ENCODE measurements at places on chromosomes 6 and 20. TPM values are rescaled to one million over a fixed set of nuclear protein-coding genes. Genes with fewer than 3 reads are reported as not detected.

DNA sequence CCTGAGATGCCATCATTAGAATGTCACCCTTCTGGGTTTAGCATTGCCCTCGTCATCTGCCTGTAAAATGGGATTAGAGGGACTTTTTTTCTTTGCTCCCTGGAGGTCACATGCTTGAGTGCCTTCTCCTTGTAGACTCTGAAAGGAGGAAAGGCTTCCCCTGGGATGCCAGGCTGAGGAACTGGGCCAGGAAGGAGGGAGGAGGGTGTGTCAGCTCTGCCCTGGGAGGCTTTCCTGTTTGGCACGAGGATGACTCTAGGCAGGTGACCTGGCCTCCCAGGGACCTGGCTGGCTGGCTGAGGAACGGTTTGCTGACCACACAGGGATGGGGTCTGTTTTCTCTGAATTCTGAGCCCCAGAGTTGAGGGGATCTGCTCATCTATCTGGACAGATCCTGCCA, 137.9 kb upstream of the RNF24 start:
- no peak for DNase-seq

GRCh38 chr6:100892693-100893092, 11.6 kb upstream of the ASCC3 start:
- DNase-seq: no peak

DNA sequence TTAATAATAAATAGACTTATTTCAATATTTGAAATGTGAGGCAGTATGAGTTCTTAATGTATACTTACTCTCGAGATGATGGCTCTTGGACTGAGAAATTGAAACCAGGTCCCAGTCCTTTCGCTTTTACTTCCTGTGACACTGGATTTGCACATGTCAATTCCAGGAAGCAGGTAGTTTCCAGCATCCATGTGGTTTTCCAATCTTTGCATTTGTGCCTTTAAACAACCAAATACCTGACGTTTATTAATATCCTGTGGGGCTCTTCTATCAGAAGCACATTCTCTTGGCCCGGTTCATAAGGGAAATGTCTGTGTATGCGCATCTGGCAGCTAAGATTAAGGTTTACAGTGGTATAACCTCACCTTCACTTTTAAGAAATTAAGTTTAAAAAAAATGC, 13.1 kb downstream of the UTRN start:
- DNase-seq: no peak

GHRH gene
- total RNA-seq: not detected

DNA sequence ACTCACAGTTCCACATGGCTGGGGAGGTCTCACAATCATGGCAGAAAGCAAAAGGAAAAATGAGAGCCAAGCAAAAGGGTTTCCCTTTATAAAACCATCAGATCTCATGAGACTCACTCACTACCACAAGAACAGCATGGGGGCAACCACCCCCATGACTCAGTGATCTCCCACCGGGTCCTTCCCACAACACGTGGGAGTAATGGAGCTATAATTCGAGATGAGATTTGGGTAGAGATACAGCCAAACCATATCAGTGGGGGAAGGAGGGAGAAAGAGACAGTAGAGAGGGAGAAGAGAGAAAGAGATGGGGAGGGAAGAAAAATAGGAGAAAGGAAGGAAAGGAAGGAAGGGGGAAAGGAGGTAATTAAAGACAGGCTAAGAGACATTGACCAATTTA, 30.1 kb downstream of the GMDS start:
- DNase-seq: no peak

GRCh38 chr6:156826290-156826955, 49.2 kb downstream of the ARID1B start:
- no peak for DNase-seq

SPEF1 gene
- 0.41 TPM for total RNA-seq

DNA sequence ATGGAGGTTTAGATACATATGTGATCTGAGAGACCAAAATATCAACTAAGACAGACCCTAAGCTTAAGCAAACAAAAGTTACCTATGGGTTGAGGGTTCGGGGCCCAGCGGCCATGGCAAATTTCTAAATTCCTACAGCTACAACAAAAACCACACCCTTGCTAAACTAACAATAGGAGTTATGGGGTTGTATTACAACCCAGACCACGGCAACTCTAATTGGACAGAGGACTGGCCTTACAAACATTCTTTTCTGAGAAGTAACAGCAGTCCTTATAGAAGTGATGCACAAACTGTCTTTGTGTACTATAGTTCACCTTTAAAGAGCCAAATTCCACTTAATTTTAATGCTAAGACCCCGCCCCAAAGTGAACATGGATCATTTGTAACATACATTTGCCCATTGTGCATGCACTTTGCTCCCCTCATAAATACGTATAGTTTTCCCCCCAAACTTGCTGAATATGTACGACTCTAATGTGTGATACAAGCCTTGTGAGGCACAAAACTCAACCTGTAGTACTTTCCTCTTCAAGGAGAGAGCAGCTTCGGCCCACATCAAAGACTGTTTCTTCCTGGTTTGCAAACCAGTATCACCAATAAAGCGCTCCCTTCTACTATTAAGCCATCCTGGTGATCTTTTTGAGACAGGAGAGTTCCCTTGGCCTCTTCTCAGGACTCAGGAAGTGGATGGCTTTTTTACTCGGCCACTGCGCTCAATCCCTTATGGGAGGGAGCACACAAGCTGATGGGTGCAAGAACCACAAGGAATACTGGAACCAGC, 25.6 kb upstream of the MBOAT1 start:
- no peak for DNase-seq

TSPO2 gene
- total RNA-seq: 0.82 TPM

GRCh38 chr6:39608652-39609345, 116.4 kb downstream of the KIF6 start:
- no peak for DNase-seq

DNA sequence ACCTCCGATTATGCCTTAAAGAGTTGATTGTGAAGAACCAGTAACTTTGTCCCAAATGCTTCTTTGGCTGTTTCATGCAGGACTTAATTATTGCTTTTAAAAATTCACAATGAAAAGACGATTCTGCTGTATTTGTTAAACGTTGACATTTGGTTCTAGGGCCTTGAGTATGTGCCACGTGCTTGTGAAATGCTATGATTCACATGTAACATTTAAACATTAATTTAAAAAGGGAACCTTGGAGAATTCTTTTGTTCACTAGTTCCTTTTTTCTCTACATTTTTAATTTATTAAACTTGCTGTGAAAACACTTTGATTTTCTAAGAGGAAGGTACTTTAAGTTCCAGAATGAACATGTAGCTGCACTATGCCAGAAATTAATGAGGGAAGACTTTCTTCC, 9.5 kb downstream of the GZF1 start:
- no peak for DNase-seq
